HuH-7.5 (cell line): ENCODE measurements at places on chromosomes 12 and 14.
A peak's percentile ranks its signal among the peaks of the same experiment; 100 is the strongest.

DNA sequence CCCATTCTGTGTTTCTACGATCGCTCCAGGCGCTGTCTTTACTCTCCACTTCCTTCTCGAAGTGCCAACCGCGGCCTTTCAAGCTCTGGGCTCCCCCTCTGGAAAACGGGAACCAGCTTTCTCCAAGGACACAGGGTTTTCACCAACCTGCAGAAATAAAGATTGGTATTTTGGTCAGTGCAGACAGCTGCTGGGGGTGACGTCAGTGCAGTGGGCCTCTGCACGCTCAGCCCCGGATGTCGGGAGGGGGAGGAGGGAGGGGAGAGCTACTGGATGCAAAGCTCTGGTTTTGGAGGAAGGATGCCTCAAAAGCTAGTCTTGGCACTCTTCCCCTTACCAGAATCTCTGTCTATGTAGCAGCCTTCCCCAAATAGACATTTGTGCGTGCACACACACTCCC lies 19.9 kb downstream of the HRK start:
- DNase-seq, result no peak

DNA sequence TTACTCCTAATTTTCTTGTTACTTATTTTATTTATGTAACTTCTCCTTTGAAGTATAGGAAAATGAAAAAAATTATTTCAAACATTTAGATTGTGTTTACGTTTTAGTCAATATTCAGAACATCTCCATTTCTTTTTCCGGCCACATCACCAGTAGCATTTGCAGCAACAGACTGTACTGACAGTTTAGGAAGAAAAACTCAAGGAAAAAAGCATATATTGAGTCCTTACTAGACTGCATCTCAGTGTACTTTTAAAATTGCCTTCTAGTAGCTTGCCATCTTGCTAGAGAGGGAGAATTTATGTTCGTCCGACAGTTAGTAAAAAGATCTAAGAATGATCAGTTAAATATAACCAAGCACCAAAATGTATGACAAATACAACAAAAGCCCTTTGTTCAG lies 625.0 kb upstream of the MIS18BP1 start:
- DNase-seq, result no peak

- DNase-seq, result no peak
Observed at GRCh38 chr12:46908236-46908935, 82.6 kb upstream of the SLC38A4 start.

- no peak for DNase-seq
Observed at GRCh38 chr12:84741692-84742091, 170.9 kb downstream of the SLC6A15 start.

- DNase-seq, result no peak
Observed at GRCh38 chr14:100709289-100710284, 17.1 kb upstream of the DLK1 start.

- no peak for DNase-seq
Observed at GRCh38 chr12:6229224-6230218, 29.3 kb downstream of the CD9 start.

DNA sequence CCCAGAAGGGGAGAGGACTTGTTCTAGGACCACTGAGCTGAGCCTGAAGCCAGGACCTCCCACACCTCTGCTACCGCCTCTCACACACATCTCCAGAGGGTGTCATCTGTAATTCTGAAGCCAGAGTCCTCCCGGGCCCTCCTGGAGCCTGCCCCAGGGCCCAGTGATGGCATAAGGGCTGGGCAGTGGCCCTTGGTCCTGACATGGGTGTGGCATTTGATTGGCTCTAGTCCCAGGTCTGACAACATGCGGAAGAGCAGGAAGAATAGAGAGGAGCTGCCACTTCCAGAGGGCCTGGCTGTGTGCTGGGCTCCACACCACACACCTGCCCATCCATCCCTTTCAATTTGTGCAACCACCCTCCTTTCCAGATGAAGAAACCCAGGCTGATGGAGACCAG lies 144.3 kb upstream of the GSC start:
- no peak for DNase-seq

GRCh38 chr12:4191149-4191548 lies 82.4 kb upstream of the CCND2 start:
- DNase-seq, result no peak

DNA sequence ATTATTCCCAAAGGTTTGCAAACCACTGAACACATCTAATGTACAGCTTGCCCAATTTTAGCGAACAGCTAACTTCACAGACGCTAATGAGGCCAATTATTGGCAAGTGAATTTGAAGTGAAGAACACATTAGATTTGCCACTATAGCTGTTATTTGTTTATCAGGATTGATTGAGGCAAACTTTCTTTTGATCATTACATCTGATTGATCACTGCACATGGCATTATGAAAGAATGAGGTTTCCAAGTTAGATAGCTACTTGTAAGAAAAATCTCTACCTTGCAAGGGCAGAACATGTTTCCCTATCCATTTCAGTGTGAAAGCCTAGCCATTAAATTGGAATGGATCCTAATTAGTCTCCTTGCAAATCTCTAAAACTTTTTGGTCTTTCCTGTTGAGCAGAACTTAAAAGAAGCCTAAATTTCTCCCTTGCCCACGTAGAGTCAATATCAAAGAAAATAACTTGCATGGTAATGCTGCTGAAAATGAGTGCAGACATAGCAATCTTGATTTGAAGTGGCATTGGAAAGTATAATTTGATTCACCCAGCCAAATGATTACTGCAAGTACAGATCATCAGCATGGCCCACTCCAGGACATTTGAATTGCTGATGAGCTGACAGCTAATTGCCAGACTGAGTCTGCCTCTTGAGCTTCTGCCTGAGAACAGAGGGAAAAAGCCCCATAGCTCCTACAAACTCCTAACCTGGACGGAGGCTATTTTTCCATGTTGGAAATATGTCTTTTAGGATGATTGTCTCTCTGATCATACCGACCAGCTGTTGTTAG lies 98.6 kb downstream of the TPH2 start:
- no peak for DNase-seq

DNA sequence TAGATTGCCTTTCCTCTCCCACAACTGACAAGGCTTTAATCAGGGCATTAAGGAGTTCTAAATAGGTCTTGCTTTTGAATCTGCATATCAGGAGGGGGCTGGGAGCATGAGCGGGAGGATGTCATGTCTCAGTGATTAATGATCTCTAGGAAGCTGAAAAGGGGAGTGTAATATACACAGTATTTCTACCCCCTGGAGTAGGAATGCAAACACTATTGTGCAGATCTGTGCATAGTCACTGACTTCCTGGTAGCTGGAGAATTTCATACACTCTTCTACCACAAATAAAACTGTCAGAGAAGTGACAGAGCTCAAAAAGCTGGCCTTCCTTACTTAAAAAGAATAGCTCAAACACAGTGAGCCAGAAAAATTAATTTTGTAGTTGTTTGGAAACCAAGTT lies 65.8 kb downstream of the RIC8B start:
- peak; percentile 24 for DNase-seq

GRCh38 chr12:56723889-56724700 lies 1.0 kb downstream of the NACA start:
- DNase-seq, result no peak

DNA sequence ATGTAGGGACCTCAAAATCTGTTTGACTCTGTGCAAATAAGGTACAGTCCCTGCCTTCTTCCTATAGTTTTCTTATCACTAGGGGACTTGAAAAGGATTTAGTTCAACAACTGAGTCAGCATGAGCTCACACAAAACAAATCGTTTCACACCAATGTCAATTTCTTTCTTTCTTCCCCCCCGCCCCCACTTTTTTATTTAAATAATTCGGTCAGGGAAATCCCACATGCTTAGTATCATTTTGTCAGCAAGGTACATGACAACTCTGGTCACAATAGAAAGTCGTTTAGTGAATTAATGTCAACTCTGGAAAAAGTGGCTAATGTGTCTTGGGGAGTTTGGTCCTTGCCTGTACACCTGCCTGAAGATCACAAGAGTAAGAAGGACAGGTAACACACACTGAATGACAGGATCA lies 232.2 kb upstream of the PLEKHG7 start:
- DNase-seq, result no peak

DNA sequence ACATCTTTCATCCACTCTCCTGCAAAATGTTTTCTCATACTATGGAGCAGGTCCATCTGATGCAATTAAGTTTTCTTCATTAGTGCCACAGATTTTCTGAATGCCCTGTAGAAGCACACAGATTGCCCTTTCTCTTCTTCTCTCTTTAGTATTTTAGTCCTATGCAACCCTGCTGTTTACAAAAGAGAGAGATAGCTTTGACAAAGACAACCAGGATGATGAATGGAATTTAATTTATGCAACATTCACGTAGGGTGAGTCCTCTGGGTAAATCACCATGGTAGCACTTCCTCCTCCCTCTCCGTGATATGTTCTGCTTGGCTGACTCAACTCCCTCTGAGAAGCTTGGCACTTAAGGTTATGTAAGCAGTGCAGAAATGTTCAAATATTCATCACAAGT lies 400.9 kb upstream of the PDE3A start:
- DNase-seq, result no peak

GRCh38 chr14:24372701-24373416 lies 4.9 kb downstream of the NFATC4 start:
- no peak for DNase-seq

DNA sequence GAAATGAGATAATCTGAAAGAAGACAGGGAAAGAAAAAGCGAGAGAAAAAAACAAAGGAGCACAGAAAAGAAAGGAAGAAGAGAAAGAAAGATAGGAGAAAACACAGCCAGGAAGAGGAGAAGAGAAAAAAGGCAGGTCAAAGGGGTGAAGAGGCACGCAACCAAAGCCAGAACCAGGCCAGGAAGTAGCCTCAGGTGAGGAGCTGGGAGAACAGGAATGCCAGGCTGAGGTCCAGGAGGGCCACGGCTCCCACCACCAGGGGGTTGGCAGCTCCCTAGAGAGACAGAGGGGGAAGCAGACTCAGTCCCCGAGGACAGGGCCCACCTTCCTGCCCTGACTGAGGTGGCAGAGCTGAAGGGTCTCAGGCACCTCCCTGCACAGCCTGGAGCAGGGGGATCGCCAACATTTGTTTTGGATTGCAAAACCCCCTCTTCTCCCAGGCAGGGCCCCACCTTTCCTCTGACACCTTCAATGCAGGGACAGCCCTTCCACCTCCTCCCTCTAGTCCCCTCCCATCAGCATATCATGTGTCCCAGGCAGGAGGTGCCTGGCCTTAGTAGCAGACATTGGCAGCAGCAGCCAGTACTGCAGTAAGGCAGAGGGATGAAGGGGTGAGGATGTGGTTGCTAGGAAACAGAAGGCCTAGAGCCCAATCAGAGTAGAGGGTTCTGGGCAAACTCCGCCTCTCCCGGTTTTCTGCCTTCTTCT lies 2.0 kb upstream of the AP1G2 start:
- peak; percentile 51 for DNase-seq

GRCh38 chr14:69754487-69754886 lies 12.5 kb upstream of the SRSF5 start:
- DNase-seq, result no peak

GRCh38 chr12:72274931-72275330 lies 2.8 kb downstream of the TRHDE start:
- DNase-seq, result peak; percentile 73
